ENCODE measurements at places on chromosomes 4 and X.

GRCh38 chr4:17957688-17958087, 63.9 kb downstream of the LCORL start:
- no peak for DNase-seq

GRCh38 chr4:3440979-3441500, 728 bp upstream of the HGFAC start:
- peak; percentile 59 for DNase-seq

GRCh38 chr4:81447566-81448229, 24.0 kb downstream of the RASGEF1B start:
- DNase-seq, result no peak

- DNase-seq, result no peak
Observed at GRCh38 chrX:118153270-118153669, 36.7 kb upstream of the KLHL13 start.

GRCh38 chr4:182189103-182189878, 53.9 kb upstream of the TENM3 start:
- DNase-seq, result peak; percentile 6

- no peak for DNase-seq
Observed at GRCh38 chr4:165635381-165635780, 237.7 kb upstream of the TLL1 start.

- DNase-seq, result peak; percentile 3
Observed at GRCh38 chr4:150402871-150403272, 179.1 kb upstream of the MAB21L2 start.

DNA sequence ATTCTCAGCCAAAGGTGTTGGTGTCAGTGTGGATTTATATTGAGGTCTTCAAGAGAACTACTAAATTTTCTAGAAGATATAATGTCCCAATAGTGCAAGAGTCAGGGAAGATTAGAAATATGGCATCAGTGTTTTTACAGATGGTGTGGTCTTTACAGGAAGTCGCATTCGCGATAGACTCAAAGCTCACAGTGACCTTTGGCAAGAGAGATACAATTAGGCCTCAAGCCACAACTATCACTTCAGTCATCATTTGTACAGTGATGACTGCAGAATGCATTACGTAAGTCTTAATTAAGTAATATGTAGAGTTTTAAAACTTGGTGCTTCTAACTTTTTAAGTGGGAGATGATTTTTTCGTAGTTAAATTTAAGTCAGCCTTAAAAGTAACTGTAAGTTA, 237.2 kb upstream of the FSTL5 start:
- DNase-seq, result no peak

- peak; percentile 22 for DNase-seq
Observed at GRCh38 chrX:103404231-103405008, 28.1 kb downstream of the BEX3 start.

GRCh38 chr4:30461218-30461617, 259.0 kb upstream of the PCDH7 start:
- DNase-seq, result no peak

DNA sequence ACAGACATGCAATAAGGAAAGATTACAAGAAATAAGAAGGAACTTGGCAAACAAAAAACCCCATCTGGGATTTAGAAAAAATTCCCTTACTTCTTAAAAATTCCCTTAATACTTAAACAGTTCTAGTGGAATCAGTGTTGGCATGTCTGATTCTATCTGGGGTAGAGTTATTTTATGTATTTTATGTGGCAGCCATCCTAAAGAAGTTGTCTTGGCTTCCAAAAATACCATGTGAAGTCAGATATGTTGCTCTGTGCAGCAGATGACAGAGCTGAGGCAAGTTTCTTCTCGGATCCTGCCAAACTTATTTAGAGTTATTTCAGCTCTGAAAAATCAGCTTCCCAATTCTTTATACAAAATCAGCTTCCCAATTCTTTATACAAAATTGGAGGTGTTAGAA, 14.7 kb downstream of the YY2 start:
- no peak for DNase-seq

- no peak for DNase-seq
Observed at GRCh38 chr4:67581208-67581857, 22.8 kb downstream of the STAP1 start.

GRCh38 chrX:23901060-23901459, 6.7 kb downstream of the APOO start:
- peak; percentile 86 for DNase-seq

DNA sequence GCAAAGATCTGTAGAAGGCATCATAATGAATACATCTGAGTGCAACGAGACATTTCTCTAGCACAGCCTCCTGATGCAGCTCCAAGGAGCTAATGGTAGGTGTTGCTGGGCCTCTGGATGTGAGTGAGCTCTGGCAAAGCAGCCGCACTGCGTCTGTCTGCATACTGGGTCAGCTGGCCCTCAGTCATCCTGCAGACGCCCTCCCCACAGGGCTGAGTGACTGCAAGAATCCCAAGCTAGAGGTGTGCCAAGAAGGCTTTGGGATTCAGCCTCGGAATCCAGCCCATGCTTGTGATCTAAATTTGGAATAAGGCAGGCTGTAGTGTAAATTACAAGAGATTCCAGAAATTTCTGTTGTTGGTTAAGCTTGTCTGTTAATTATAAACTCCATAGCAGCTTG, 18.5 kb downstream of the HERC3 start:
- no peak for DNase-seq

Measured in NB4 (cell line).